ENCODE measurements at places on chromosomes 4 and X.

GRCh38 chr4:143291314-143291713 is 45.4 kb upstream of the GAB1 start:
- no peak for DNase-seq

- DNase-seq = no peak
These were observed 147.7 kb downstream of the RASL11B start for GRCh38 chr4:53009824-53010223.

DNA sequence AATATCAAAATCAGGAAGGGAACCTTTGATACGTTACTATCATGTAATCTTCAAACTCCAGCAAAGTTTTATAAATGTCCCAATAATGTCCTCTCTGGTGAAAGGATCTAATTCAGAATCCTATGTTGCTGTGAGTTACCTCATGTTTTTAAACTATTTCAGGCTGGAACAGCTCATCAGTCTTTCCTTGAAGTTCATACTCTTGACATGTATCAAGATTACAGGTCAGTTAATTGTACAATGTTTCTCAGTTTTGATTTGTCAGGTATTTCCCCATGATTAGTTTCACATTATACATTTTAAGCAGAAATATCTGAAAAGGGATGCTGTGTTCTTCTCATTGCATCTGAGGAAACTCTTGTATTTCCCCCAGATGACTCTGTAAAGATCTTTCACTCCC is 136.5 kb upstream of the HS3ST1 start:
- DNase-seq = no peak

DNA sequence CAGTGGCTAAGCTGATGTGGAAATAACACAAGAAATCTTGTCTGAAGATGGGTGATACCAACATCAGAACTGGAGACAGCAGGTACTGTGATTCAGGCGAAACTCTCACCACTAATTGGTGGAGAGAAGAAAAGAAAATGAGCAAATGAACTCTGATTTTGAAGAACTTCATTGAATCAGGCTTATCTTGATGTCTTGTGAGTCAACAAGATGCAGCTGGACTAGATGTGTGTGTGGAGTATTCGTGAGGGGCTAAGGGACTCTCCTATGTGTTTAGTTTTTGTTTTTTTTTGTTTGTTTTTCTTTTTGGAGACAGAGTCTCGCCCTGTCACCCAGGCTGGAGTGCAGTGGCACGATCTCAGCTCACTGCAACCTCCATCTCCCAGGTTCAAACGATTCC is 131.6 kb downstream of the DHRSX start:
- DNase-seq = no peak

DNA sequence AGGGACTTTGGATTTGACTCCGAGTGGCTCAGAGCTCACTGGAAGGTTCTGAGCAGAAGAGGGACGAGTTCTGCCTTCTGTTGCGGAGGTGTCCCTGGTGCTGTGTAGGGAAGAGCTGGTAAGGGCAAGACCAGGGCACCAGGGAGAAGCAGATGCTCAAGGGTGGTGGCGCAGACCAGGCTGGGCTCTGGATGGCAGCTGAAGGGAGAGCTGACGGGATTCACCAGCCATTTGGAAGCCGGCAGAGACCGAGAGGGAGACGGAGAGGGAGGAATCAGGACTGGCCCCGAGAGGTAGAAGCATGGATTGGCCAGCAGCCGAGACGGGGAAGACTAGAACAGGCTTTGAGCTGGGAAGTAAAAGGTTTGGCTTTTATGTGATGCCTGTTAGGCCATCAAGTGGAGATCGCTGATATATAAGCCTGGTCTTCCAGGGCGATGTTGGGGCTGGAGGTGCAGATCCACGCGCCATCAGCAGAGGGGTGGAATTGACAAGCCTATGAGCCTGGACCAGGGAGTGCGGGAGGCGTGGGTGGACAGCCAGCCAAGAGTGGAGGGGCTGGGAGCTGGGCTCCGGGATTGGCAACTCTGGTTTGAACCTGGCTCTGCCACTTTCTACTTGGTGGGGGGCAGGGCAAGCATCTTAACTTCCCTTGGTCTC is 43.4 kb downstream of the ADRA2C start:
- DNase-seq = no peak
